ENCODE measurements at places on chromosomes 1 and 21.

GRCh38 chr1:180636138-180636537, 4.3 kb downstream of the XPR1 start:
- DNase-seq = no peak

GRCh38 chr1:186022184-186022583, 288.0 kb downstream of the HMCN1 start:
- no peak for DNase-seq

- DNase-seq = peak; percentile 88
Measured at GRCh38 chr1:9539829-9540550, 725 bp downstream of the SLC25A33 start.

GRCh38 chr1:97034651-97035050, 313.1 kb downstream of the PTBP2 start:
- no peak for DNase-seq

GRCh38 chr1:173590557-173590956, 12.3 kb downstream of the SLC9C2 start:
- DNase-seq = no peak

GRCh38 chr1:41487126-41488039, 2.9 kb upstream of the EDN2 start:
- DNase-seq = no peak

GRCh38 chr1:45012639-45013278, 705 bp downstream of the UROD start:
- DNase-seq = peak; percentile 89

DNA sequence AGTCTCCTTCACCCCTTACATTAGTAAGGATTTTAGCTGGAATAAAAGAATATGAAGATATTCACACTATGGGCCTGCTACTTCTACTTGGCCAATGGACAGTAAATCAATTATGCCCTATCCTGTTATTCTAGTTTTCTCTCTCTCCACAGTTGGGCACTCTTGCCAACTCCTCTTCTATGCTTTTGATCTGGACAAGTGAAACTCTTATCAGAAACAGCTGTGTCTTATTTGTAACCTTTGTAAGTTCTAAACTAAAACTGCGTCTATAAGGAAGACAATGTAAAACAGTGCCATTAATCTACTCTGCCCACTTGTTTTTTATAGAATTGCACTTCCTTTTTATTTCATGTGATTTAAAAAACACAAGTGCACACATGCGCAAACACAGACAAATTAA, 244.0 kb upstream of the DMRTA2 start:
- no peak for DNase-seq

DNA sequence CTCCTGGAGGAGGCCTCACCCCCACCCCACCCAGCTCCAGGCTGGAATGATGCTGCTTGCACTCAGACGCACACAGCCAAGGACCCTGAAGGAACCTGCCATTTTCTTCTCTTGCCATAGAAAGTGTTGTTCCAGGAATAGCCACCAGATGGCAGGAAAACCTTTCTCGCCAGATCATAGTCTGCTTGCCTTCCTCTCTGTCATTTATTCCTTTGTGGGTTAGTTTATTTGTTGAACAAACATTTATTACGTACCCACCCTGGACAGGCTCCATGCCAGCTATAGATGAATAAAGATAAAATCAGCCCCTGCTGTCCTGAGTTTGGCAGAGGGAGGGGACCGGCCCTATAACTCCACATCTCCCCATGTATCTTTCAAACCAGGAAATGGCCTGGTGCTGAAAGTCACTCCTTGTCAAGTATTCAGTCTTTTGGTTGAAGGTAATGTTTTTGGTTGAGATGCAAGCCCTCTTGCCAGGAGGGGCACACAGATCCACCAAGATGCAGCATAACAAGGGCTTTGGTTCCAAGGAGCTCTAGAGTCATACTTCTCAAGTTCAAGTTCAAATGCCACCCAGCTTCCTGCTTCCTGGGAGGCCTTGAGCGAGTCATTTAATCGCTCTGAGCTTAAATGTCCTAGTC, 7.0 kb upstream of the KCNC4 start:
- no peak for DNase-seq

DNA sequence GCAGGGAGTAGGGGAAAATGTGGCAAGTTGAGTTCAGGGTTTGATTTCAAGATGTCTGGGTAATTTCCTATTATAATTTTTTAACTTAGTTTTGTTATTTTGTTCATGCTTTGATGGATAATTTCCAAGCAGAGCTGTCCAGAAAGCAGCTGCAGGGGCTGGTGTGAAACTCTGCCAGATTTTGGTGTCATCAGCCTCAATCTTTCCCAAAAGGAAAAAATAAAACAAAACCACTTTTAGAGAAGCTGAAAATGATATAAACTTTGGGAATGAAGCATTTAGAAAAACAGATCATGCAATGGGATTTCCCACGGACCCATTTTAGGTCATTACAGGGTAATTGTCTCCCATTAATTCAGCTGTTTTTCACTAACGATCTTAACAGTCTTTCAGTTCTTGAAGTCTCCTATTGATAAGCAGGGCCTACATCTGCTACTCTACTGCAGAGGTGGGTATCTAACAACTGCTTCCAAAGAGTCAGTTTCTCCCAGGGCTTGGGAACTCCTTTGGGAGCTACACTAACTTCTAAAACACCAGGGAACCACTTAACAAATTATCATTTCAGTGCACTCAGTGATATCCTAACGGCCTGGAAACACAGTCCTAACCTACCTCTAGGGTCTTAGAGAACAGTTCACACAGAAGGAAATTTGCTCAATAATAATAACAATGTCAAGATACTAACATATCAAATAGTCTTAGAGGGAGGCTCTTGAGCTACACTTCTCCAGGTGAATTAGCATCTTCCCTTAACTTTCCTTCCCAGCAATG, 12.3 kb downstream of the ZNF436 start:
- DNase-seq = no peak
